Stimulated activated CD4-positive, alpha-beta T cell treated with anti-CD3 and anti-CD28 coated beads, Interleukin-4, amount 100 ng/mL, for 1 hour (primary cell): ENCODE measurements at places on chromosomes 2 and 18.

DNA sequence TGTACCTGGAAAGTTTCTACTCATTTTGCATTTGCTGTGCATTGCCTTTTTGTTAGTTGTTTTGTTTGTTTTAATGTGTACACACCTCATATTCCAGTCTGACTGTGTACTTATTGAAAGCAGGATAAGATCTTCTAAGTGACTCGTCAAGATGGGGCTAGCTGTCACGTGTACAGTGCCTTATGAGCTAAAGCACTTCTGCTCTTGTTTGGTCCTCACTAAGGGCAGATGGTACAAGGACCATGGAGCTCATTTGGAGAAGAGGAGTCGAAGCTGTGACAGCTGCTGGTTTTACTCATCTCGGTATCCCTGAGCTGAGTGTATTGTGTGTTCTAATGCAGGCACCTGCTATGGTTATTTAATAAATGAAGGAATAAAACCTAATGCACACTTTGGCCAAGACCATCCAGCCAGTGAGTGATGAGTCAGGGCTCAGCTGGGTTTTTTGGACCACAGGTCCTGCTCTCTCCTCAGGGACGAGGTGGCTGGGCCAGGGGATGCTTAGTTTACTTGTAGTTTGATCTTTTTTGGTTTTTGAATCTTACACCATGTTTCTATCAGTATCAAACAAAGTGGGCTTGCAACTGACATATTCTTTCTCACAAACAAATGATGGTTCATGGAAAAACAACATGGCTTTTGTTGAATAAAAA lies 152.5 kb upstream of the APCDD1 start:
- no peak for DNase-seq

DNA sequence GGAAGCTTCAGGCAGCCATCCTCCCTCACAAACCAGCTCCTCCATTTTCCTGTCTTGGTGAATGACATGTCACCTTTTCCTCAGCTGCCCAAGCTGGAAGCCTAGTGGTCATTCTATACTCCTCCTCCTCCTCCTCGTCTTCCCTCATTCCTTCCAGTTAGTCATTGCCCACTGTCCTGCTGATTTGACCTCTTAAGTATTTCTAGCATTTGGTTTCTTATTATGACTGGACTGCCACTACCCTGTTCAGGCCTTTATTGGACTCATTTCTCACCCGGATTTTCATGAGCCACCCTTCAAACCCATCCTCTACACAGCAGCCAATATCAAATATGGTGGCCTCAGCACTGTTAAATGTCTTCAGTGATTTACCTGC lies 21.9 kb upstream of the MGAT5 start:
- DNase-seq = no peak

DNA sequence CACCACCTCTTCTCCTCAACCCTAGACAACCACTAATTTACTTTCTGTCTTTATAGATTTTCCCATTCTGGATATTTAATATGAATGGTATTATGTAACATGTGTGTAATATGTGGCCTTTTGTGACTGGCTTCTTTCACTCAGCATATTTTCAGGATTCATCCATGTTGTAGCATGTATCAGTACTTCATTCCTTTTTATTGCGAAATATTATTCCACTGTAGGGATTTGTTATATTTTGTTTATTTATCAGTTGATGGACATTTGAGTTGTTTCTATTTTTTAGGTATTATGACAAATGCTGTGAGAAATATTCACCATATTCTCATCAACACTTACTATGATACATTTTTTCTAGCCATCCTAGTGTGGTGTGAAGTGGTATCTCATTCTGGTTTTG lies 138.8 kb upstream of the DLGAP1 start:
- DNase-seq = no peak

DNA sequence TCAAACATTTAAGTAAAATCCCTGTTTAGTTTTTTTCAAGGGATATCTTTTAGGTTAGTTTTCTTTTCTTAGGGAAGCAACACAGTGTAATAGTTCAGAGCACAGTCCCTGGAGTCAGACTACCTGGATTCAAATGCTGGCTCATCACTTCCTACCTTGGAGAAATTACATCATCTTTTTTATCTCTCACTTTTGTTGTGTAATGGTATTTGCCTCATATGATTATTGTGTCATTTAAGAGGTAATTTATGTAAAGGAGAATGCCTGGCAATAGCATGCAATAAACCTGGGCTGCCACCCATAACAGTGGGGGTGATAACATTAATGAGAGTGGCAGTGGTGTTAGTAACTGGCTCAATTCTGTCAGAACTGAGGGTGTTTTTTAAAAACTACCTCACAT lies 26.3 kb downstream of the ERLEC1 start:
- DNase-seq = no peak

GRCh38 chr2:44638649-44639048 lies 276.9 kb downstream of the CAMKMT start:
- DNase-seq = no peak

DNA sequence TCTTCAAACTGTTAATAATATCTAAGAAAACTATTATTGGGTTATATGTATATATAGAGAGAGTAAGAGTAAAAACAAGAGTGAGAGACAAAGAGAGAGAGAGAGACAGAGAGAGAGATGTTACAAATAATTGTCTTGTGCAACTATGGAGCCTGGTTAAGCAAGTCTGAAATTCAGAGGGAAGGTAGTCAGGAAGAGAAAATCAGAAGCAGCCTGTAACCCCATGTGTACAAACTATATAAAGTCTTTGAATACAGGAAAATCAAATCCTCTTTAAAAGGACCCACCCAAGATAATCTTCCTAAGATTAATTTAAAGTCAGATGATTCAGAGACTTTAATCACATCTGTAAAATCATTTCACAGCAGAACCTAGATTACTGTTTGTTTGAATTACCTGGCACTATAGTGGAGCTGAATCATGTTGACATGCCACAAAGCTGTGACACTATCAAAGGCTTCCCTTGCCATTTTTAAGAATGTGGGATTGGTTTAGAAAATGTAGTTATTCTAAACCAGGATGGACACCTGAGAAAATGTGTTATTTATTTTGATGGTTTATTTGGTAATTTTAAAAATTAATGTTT lies 301.7 kb upstream of the FSIP2 start:
- DNase-seq = no peak

- no peak for DNase-seq
Observed at GRCh38 chr18:79816981-79817606, 19.4 kb downstream of the KCNG2 start.

- DNase-seq = no peak
Observed at GRCh38 chr2:109604597-109604996, 9.2 kb downstream of the SEPTIN10 start.

- DNase-seq = no peak
Observed at GRCh38 chr2:240959941-240960308, 38.5 kb upstream of the SNED1 start.

- no peak for DNase-seq
Observed at GRCh38 chr2:42792087-42792582, 248 bp downstream of the HAAO start.

- no peak for DNase-seq
Observed at GRCh38 chr2:129396980-129397599, 582.4 kb upstream of the RAB6C start.

DNA sequence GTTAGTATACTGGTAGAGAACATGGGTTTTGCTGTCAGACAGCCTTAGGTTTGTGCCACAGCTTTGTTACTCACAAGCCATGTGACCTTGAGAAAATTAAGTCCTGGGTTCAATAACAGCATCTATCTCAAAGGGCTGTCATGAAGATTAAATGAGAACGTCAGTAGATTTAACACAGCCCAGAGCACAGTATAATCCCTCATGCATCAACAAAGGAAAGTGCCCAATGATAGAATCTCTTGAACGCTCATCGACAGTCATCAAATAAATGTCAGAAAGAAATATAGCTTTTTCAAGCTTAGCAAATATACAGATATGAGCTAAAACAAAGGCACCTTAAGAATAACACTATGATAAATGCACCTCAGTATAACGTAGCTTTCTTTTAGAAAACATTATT lies 22.3 kb downstream of the CUL3 start:
- no peak for DNase-seq

DNA sequence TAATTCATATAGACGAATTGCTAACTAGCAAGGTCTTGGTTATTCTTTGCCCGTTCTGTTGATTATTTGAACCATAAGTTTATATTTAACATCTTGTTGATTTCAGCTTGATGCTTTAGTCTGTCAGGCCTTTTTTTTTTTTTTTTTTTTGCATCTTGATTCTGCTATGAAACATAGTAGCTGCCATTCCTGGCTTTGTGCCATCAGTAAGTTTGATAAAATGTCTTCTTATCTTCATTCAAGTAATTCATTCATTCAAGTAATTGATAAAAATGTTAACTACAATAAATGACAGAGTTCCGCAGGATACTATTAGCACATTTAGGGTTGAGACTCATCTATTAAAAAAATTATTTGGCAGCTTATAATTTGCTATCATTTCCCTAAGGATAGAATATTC lies 134.7 kb downstream of the LYPD6B start:
- DNase-seq = no peak

- no peak for DNase-seq
Observed at GRCh38 chr2:3214065-3214464, 163.6 kb downstream of the EIPR1 start.

GRCh38 chr2:228581731-228582130 lies 400.2 kb upstream of the SPHKAP start:
- DNase-seq = no peak

GRCh38 chr2:3289526-3289925 lies 88.1 kb downstream of the EIPR1 start:
- no peak for DNase-seq

GRCh38 chr2:241637018-241637794 lies at the start of the genes ATG4B and THAP4:
ATG4B (plus strand) TSS chr2:241637693; CDS start chr2:241637715, 22 bp downstream.
THAP4 (minus strand) TSS chr2:241637158; CDS start chr2:241637017, 141 bp downstream.
- peak; percentile 77 for DNase-seq

DNA sequence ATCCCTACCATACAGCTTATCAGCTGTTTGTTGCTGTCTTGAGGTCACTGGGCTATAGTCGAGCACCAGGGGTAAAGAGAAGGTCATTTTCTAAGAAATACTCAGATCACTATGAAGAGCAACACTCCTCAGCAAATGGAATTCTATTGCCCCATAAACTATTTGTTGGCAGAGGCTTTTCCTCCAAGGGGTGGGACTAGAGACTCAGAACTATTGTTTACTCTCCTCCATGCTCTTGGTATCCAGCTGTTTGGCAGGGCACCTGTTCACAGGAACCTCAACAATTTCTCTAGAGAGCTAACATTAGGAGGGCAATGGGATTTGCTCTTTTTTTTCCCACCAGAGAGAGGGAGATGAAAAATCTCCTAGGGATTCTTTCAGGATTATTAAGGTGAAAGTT lies 249.1 kb upstream of the SPRED2 start:
- DNase-seq = no peak
